Liver (tissue), 10 donors: ENCODE measurements at places on chromosomes 13 and 19. TPM values are rescaled to one million over a fixed set of nuclear protein-coding genes. Genes with fewer than 3 reads are reported as not detected.

Gene SGCG
- total RNA-seq = not detected

Gene ZFP28
- total RNA-seq = 1.3 TPM

Gene RNF113B
- not detected for total RNA-seq

Gene CAPN12
- 5.3 TPM for total RNA-seq

GRCh38 chr13:76723551-76724232, 162.5 kb downstream of the KCTD12 start:
- H3K4me1 ChIP-seq = no peaks in the 10 kb centered on the region
- DNase-seq = no peak
- no peak overlapping the region for H3K27ac ChIP-seq
- H3K27me3 ChIP-seq = no peaks in the 10 kb centered on the region
- no peak overlapping the region for H3K4me3 ChIP-seq

- H3K4me1 ChIP-seq = no peaks in the 10 kb centered on the region
- H3K27ac ChIP-seq = no peak overlapping the region
- peak; percentile 70 for DNase-seq
- no peak overlapping the region for H3K4me3 ChIP-seq
- H3K27me3 ChIP-seq = no peaks in the 10 kb centered on the region
These were observed 9.8 kb downstream of the ZNF526 start for GRCh38 chr19:42229855-42230351.

- no peak for DNase-seq
- no peak overlapping the region for H3K27ac ChIP-seq
- H3K4me3 ChIP-seq = no peak overlapping the region
- no peaks in the 10 kb centered on the region for H3K4me1 ChIP-seq
- H3K27me3 ChIP-seq = peaks cover 12% of the 10 kb centered on the region
These were observed 19.9 kb downstream of the ONECUT3 start for GRCh38 chr19:1773184-1773583.

DNA sequence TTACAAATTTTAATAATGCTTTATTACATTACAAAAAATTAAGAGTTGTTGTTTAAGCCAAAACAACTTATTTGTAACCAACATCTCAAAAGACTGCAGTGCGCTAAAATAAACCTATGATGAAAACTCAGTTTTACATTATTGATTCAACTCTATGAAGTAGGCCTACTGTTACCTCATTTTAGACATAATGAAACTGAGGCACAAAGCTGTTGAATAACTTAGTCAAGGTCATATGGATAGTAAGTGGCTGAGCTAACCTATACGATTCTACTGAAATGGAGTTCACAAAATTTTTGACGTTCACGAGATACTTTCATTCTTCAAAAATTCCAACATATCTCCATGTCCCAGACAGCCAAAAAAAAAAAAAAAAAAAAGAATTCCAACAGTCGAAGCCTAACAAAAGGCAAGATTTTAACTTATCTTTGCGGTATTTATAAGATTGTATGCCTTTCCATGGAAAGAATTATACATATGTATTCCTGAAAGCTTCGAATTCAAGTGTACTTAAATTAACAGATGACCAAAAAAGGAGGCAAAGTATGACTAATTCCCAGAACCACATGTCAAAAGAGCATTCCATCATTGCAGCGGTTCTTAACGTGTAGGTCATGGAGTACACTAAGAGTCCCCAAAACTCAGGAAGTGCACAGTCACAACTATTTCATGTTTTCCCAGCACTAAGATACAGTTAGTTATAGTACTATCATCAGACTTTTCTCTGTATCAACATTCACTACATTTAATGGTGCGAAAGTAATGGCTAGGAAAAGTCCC, 69.4 kb downstream of the PSPC1 start:
- no peaks in the 10 kb centered on the region for H3K27me3 ChIP-seq
- no peak for DNase-seq
- H3K4me3 ChIP-seq = no peak overlapping the region
- no peak overlapping the region for H3K27ac ChIP-seq
- no peaks in the 10 kb centered on the region for H3K36me3 ChIP-seq
- H3K4me1 ChIP-seq = no peaks in the 10 kb centered on the region
